H1 (cell line): ENCODE measurements at places on chromosomes 13 and 19.

DNA sequence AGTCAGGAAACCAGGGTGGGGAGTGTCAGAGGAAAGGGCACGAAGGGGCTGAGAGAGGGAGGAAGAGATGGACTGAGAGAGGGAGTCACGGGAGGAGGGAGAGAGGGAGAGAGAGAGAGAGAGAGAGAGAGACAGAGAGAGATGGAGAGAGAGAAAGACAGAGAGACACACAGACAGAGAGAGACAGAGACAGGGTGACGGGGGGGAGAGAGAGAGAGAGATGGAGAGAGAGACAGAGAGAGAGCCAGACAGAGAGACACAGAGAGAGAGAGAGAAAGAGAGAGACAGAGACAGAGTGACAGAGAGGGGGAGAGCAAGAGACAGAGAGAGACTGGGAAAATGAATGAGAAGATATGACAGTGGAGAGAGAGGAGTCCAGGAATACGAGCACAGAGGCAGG lies 494 bp upstream of the KLK14 start:
- no peak for DNase-seq

DNA sequence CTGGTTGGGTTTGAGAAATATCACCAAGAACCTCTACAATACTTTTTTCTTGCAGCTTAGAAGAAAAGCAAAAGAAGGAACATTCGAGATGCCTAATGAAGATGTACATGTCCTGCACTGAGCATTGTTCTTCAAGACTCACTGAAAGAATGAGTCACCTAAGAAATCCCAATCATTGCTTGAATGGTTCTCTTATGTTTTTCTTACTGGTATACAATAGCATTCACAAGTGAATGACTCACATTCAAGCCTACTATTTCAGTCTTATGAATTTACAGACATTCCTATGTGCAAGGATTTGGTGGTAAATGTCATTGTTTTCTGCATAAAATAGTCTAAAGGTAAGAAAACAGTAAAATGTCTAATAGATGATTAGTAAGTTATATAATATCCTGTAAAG lies 594.6 kb downstream of the PCDH9 start:
- DNase-seq: no peak

GRCh38 chr13:110471156-110471832 lies 90.2 kb downstream of the RAB20 start:
- DNase-seq: no peak

- no peak for DNase-seq
These were observed 8.5 kb downstream of the GPR4 start for GRCh38 chr19:45593520-45593919.

- peak; percentile 99 for DNase-seq
These were observed 12.9 kb upstream of the ZNF564 start for GRCh38 chr19:12564016-12564664.
